Thyroid gland (tissue), 4 donors: ENCODE measurements at places on chromosomes 5 and 9. TPM values are rescaled to one million over a fixed set of nuclear protein-coding genes. Genes with fewer than 3 reads are reported as not detected.

DNA sequence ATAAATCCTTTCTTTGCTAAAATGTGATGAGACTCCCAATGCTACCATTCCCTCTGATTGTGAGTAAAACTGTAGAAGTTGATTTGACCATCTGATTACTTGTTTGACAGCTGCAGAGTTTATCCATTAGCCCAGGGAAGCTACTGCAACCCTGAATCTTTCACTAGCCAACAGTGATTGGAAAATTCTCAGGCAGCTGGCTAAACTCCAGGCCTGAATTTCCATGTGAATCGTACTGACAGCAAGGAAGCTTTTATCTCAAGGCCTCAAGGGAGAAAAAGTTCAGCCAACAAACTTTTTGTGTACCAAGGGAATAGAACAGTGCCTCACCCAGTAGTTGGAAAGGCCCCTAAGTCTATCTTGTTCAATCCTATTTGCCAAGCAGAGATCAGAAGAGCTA, 246.7 kb upstream of the TRPM3 start:
- DNase-seq, result no peak
- no peaks in the 10 kb centered on the region for H3K36me3 ChIP-seq
- no peak overlapping the region for H3K4me3 ChIP-seq
- no peaks in the 10 kb centered on the region for H3K4me1 ChIP-seq
- no peaks in the 10 kb centered on the region for H3K27me3 ChIP-seq

- H3K4me3 ChIP-seq, result no peak overlapping the region
- H3K27me3 ChIP-seq, result no peaks in the 10 kb centered on the region
- no peaks in the 10 kb centered on the region for H3K36me3 ChIP-seq
- peaks cover under 1% of the 10 kb centered on the region for H3K4me1 ChIP-seq
Observed at GRCh38 chr5:150353032-150353675, 4.3 kb upstream of the TCOF1 start.

GRCh38 chr5:28216939-28217360, 1178.6 kb upstream of the CDH9 start:
- H3K4me1 ChIP-seq, result no peaks in the 10 kb centered on the region
- H3K27me3 ChIP-seq, result no peaks in the 10 kb centered on the region

GRCh38 chr9:128309551-128309950, 12.7 kb downstream of the TRUB2 start:
- no peaks in the 10 kb centered on the region for H3K4me1 ChIP-seq
- no peak overlapping the region for H3K4me3 ChIP-seq
- H3K27me3 ChIP-seq, result no peaks in the 10 kb centered on the region
- H3K36me3 ChIP-seq, result peaks cover 24% of the 10 kb centered on the region
- DNase-seq, result no peak

NREP gene
- 20.6 TPM for total RNA-seq

C5orf63 gene
- total RNA-seq, result 4.3 TPM

STING1 gene
- 45.3 TPM for total RNA-seq

PAPPA gene
- total RNA-seq, result 2.3 TPM
